Astrocyte of the hippocampus (primary cell): ENCODE measurements at places on chromosomes 5 and 9.

GRCh38 chr5:55675119-55675518, 37.0 kb downstream of the SLC38A9 start:
- DNase-seq, result peak; percentile 13

DNA sequence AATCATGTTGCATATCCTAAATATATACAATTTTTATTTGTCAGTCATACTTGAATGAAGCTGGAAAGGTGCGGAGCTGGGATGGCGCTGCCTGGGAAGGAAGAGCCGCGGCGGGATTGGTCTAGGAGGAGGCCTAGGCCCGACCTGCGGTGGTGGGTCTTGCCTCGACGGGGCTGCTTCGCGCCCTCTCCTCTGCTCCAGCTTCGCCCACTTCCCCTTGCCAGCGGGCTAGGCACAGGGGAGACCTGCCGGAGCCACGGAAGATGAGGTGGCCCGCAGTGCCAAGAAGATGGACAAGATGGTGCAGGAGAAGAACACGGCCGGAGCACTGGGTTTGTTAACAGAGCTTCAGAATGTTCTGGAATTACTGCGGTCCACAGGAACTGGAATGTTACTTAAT, 28.5 kb upstream of the CTSV start:
- DNase-seq, result no peak

DNA sequence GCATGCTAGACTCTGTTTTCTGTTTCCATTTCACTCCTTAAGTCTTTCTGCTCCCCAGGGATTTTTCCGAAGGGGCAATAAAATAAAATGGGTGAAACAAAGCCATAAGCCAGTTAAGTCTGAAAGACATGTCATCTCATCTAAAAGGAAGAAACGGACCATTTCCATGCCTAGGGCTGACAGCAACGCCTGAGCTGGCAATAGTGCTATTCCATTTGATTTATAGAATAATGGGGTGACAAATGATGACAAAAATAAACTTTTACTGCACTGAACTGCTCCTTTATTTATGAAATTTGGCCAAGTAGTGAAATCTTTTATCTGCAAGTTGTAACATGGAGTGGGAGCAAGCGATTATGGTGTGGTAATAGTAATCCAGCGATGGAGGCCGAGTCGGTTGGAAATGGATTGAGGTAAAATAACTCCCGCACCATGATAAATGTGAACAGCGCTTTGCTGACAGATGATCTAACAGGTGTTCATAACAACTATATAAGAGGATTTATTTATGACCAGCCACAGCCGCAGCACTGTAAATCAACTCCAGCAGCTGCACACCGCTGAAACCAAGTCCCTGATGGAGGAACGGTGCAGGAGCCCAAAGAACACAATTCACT, 219.8 kb upstream of the TBCA start:
- no peak for DNase-seq

DNA sequence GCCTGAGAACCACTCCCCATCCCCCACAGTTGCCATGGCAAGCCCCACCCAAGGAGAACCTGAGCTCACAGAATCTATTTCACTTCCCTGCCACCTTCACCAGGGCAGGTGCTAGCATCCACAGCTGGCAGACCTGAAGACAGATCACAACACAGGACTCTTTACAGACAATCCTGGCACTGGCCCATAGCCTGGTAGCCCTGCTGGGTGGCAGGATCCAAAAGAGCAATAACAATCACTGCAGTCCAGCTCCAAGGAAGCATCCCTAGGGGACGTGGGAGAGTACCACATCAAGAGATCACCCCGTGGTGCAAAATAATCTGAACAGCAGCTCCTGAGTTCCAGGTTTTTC, 463.2 kb upstream of the PIK3R1 start:
- DNase-seq, result no peak

GRCh38 chr5:170357955-170358444, 31.2 kb downstream of the KCNMB1 start:
- no peak for DNase-seq

DNA sequence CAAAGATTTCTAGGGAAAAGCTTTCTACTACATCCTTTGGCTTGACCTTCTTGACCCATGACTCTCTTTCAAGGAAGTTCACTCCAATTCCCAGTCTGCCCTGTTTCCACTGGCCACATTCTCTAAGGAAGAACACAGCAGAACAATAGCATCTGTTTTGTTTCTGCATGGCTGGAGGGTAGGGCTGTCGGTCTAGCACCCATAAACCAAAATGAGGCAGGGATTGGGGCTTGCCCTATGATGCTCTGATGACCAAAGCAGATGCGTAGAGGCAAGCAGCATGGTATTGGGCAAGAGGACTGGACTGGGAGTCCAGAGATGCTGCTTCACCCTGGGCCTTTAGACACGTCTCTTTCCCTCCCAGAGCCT, 24.1 kb downstream of the GOLGA2 start:
- no peak for DNase-seq

- DNase-seq, result no peak
Measured at GRCh38 chr9:17631396-17631795, 52.5 kb downstream of the SH3GL2 start.

- DNase-seq, result peak; percentile 4
Measured at GRCh38 chr5:125928663-125929062, 494.5 kb upstream of the GRAMD2B start.

- no peak for DNase-seq
Measured at GRCh38 chr9:88757406-88758010, 222.5 kb downstream of the NXNL2 start.

GRCh38 chr5:27341342-27341741, 303.0 kb upstream of the CDH9 start:
- DNase-seq, result no peak

DNA sequence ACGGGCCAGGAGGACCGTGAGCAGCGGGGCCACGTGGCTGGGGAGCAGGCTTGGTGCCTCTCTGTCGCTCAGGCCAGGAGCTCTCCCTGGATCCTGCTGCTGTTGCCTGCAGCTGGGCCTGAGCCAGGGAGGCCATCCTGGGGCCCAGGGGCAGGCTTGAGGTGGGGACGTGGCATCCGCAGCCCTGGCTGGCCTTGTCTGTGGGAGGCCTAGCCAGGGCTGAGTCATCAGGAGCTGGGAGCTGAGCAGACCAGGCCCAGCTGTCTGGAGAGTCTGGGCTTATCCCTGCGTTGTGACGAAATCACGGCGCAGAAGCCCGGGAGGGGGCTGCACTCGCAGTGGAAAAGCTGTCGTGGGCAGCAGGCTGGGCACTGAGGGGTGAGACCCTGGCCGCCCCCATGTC, 138.8 kb upstream of the COL5A1 start:
- DNase-seq, result peak; percentile 97

DNA sequence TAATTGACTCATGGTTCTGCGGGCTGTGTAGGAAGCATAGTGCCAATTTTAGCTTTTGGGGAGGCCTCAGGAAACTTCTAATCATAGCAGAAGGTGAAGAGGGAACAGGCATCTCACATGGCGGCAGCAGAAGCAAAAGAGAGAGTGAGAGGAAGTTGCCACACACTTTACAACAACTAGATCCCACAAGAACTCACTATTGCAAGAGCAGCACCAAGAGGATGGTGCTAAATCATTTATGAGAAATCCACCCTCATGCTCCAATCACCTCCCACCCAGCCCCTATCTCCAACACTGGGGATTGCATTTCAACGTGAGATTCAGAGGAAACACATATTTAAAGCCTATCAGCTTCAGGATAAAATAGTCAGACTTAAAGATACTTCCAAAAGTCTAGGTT, 36.1 kb upstream of the LPAR1 start:
- no peak for DNase-seq

GRCh38 chr9:70438341-70438928, 24.0 kb upstream of the KLF9 start:
- DNase-seq, result no peak

GRCh38 chr5:173291722-173292658, 36.2 kb downstream of the STC2 start:
- DNase-seq, result no peak

- peak; percentile 62 for DNase-seq
Measured at GRCh38 chr5:118611332-118611945, 376.9 kb downstream of the DTWD2 start.

- peak; percentile 42 for DNase-seq
Measured at GRCh38 chr5:81303563-81303962, 2.2 kb downstream of the ZCCHC9 start.

- DNase-seq, result peak; percentile 31
Measured at GRCh38 chr5:107783551-107783950, 112.8 kb upstream of the EFNA5 start.

DNA sequence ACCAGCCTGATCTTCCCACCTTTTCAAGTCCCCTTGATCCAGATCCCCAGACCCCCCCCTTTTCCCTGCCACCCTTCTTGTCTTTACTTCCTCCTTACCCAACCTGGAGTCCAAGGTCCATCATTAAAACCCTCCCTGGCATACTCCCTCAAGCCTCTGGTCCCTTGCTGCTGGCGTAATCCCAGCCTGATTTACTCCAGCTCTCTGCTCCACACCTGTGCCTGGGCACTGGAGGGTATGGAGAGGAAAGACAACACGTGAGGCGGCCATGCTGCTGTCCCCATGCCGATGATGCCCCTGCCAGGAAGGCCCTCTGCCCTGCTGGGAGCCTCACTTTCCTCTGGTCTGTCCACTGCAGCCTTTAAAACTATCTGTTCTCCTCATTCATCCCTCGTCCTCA, 5.1 kb downstream of the B4GALT7 start:
- no peak for DNase-seq

DNA sequence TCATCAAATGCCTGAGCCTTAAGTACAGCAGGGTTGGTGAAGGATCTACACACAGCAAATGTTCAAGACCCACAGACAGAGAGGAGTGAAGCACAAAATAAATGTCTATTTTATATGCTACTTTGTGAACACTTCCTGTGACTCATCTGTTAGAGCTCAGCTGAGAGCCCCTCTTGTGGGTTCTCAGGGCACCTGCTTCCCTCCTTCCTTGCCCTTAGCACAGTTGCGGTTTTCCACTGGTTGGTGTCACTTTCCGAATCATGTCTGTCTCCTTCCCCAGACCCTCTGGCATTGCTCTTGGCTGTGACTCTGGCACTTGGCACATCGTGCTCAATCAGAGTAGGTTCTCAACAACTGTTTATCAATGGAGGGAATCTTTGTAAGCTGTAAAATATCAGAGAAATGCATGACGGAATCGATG, 128.5 kb upstream of the STC2 start:
- no peak for DNase-seq

DNA sequence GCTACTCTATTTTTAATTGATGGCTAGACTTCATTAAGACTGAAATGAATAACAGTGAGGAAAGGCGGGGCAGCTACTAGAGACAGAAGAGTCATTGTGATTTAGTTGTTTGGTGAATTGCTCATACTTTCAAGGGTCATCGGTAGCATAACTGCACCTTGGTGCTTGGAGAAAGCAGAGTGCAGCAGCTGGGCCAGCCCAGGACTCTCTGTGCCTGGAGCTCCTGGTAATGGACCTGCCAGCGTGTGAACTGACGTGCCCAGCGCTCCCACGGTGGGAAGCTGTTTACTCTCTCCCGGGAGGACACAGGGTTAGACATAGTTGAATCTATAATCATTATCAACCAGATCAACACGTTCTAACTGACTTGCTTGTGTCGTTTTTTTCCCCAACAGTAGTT, 42.9 kb downstream of the LURAP1L start:
- DNase-seq, result peak; percentile 26

- DNase-seq, result peak; percentile 65
Measured at GRCh38 chr9:108634672-108635462, 220.9 kb downstream of the ACTL7B start.

DNA sequence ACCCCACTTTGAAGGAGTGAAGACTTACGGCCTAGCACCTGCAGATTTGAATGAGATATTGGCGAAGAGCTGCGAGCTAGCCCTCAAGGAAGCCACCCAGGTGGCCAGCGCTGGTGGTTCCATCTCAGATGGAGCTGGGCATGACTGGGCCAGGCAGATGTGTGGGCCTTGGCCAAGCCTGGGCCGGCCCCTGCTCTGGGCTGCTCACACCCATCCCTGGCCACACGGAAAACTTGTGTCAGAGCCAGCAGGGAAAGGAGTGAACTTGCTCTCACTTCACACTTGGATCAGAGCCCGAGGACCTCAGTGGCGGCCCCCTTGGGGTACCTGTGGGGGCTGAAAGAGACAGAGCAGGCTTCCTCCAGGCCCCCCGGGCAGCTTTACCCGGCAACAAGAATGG, 44.2 kb downstream of the ROPN1L start:
- DNase-seq, result no peak

- no peak for DNase-seq
Measured at GRCh38 chr5:142613271-142613671, 72.6 kb downstream of the FGF1 start.

- DNase-seq, result no peak
Measured at GRCh38 chr5:62299101-62299500, 6.9 kb upstream of the KIF2A start.

- DNase-seq, result no peak
Measured at GRCh38 chr9:86389628-86390027, 35.4 kb upstream of the TUT7 start.

GRCh38 chr5:96817506-96817905, 9.8 kb upstream of the ERAP1 start:
- DNase-seq, result no peak

DNA sequence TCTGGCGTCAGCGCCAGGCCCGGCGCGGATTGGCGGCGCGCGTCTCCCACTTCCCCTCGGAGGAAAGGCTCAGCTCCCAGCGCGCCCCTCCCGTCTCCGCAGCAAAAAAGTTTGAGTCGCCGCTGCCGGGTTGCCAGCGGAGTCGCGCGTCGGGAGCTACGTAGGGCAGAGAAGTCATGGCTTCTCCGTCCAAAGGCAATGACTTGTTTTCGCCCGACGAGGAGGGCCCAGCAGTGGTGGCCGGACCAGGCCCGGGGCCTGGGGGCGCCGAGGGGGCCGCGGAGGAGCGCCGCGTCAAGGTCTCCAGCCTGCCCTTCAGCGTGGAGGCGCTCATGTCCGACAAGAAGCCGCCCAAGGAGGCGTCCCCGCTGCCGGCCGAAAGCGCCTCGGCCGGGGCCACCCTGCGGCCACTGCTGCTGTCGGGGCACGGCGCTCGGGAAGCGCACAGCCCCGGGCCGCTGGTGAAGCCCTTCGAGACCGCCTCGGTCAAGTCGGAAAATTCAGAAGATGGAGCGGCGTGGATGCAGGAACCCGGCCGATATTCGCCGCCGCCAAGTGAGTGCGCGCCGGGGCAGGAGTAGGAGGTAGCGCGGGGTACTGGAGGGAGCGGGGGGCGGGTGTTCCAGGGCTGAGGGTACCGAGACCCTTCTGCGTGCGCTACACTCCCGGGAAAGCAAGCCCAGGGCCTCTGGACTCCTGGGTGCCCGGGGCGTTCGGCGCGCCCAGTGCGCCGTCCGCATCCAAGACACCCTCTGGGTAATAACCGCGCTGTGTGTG, at the start of gene MSX2:
MSX2 (plus strand) TSS at position 99 of the 777 bp plus-strand sequence; CDS start at position 177, 78 bp downstream.
- peak; percentile 96 for DNase-seq

- no peak for DNase-seq
Measured at GRCh38 chr9:35432076-35432475, 57.8 kb upstream of the RUSC2 start.

GRCh38 chr5:167916261-167916691, 375.2 kb upstream of the WWC1 start:
- peak; percentile 75 for DNase-seq

DNA sequence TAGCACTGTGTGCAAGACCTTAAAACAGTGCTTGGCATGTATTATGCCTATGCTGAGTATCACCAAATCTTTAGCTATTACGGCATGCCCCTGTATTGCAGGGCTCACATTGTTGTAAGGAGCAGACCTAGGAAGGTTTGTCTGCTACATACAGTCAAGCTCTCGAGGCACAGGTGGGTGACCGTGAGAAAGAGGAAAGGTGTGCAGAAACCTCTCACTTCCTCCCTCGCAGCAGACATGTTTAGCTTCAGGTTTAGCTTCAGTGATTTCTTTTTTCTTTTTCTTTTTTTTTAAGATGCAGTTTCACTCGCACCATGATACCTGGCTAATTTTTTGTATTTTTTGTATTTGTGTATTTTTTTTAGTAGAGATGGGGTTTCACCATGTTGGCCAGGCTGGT, 275.8 kb upstream of the RIOK2 start:
- DNase-seq, result no peak

GRCh38 chr5:127079994-127080491, 6.7 kb upstream of the C5orf63 start:
- no peak for DNase-seq
